ENCODE measurements at places on chromosomes 3 and 15.

DNA sequence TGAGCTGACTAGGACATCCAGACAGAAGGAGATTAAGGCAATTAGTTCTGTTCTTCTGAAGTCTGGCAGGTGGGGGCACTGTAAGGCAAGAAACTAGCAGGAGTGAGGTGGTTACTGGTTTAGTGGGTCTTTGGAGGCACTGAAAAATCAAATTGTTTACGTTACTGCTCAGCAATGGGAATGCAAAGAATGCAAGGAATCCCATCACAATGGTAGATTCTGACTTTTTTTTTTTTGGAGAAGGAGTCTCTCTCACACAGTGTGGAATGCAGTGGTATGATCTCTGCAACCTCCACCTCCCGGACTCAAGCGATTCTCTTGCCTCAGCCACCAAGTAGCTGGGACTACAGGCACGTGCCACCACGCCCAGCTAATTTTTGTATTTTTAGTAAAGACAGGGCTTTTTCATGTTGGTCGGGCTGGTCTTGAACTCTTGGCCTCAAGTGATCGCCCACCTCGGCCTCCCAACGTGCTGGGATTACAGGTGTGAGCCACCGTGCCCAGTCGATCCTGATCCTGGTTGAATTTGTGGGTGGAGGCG lies 16.4 kb downstream of the FAM107A start:
- DNase-seq, result no peak

DNA sequence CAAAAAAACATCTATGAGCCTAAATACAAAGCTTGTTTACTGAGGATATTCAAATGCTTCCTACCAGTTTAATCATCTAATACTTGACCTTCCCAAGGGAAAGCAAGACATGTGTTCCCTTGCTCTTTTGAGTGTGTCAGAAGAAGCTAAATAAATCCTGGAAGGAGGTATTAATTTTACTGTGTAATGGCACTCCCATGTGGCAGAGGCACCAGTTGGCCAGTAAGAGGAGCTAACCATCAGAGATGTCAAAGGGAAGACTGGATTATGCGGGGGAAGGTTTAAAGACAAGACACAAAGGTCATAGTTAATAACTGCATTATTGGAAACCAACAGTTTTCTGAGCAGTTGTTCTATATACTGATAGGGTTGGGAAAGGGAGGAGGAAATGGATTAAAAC lies 125.1 kb downstream of the SUCLG2 start:
- no peak for DNase-seq

- DNase-seq, result no peak
Observed at GRCh38 chr15:95394186-95395067, 936.1 kb upstream of the NR2F2 start.

- no peak for DNase-seq
Observed at GRCh38 chr15:97235611-97235985, 724.9 kb upstream of the ARRDC4 start.

DNA sequence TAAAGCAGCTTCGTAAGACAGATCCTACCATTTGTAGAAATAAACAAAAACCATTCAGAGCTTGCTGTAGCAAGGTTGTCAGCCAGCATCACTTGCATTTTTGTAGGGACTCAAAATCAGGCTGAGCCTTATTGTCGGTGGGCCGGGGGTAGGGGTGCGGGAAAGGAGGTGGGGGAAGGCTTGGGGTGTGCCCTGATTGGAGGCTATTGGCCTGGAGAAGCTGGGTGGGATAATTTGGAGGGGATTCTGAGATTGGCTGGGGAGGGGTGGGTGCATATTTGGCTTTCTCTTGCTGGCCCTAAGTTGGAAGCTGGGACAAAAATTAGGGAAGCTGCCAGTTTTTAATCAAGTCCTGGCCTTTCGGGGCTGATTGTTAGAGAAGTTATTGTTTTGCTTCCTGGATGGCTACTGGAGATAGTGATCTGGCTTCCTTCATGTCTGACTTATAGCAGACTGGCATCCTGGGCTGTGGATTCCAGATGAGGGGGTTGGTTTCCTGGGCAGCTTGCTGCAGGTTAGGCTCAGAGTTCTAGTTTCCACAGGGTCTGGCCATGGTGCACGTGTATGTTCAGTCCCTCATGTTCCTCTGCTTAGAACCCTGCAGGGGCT lies 22.8 kb downstream of the STOML1 start:
- DNase-seq, result no peak

GRCh38 chr15:71338265-71338664 lies 223.0 kb downstream of the THSD4 start:
- no peak for DNase-seq

- no peak for DNase-seq
Observed at GRCh38 chr3:133948131-133948810, 52.6 kb upstream of the RAB6B start.

DNA sequence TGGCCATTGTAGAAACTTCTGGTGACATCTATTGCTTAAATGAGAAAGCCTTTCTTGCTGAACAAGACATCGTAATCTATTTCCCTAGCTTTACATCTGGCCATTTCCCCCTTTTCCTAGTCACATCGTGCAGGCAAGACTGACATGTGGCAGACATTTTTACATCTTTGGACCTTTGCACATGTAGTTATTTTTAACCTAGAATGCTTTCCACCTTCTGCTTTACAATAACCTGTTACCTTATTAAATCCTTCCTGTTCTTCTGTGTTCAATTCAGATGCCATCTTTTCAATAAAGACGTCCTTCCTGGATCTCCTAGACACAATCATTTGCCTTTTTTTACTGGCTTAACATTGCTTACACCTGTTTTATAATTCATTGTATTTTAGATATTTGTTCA lies 343.3 kb downstream of the DIPK2A start:
- DNase-seq, result no peak

DNA sequence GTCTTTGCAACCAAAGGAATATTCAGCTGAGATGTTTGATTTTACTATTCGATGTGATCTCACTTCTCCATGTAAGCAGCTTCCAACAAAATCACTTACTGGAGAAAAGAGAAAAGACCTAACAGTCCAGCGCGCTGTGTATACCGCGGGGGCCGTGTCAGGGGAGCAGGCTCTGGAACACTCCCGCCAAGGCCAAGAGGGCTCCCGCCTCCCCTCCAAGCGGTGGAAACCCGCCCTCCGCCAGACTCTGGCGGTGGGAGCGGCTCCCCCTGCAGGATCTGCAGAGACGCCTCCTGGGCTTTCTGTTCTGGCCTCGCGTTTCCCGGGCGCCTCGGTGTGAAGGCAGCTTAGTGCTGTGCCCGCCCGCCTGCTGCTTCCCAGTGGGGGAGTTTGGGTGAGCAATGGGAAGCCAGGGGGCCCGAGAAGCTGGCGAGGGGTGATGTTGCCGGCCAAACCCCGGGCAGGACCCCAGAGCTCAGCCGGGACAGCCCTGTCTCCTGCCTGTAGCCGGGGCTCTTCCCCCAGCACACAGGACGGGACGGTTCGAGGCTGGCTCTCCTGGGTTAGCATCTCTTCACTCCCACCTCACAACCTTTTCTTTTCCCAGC lies 36.3 kb downstream of the CHST14 start:
- DNase-seq, result peak; percentile 72

DNA sequence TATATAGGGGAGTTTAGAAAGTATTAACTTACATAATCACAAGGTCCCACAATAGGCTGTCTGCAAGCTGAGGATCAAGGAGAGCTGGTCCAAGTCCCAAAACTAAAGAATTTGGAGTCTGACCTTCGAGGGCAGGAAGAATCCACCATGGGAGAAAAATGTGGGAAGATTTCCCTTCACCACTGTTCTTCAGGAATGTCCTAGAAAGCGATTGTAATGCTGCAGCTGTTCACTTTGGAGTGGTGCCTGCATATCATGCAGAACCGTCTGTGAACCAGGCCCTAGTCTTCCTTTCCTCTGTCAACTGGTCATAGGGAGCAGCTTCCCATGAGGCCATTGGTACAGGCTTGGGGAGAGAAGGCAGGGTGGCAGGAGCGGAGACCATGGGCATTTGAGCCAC lies 497.9 kb upstream of the ARPP21 start:
- no peak for DNase-seq

DNA sequence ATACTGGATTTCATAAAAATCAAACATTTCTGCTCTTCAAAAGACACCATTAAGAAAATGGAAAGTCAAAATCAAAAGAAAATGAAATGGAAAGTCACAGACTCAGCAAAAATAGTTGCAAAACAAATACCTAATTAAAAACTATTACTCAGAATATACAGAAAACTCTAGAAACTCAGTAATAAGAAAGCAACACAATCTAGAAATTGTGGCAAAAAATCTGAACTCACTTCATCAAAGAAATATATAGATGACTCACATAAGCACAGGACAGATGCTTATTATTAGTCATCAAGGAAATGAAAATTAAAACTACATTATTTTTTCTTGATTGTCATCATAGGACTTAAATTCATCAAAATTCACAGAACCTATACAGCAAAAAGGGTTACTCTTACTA lies 430.0 kb downstream of the SHQ1 start:
- no peak for DNase-seq

- no peak for DNase-seq
Observed at GRCh38 chr3:144556392-144556791, 584.8 kb downstream of the DIPK2A start.

DNA sequence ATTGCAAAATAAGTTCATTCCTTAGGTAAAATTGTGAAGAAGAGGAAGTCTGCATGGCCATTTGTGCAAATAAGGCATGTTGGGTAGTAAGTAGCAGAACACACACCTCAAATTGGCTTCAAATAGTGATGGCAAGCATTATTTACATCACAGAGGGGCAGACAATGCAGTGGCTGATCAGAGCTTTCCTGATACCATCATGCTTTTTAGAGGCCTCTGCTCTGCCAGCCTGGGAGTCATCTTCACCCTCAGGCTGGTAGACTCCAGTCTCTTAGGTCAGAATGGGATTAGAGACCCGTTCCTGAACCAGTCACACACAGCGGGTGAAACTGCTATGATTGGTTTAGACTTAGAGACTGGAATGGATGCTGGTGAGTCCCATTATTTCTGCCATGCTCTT lies 396.0 kb upstream of the MCTP2 start:
- DNase-seq, result no peak

DNA sequence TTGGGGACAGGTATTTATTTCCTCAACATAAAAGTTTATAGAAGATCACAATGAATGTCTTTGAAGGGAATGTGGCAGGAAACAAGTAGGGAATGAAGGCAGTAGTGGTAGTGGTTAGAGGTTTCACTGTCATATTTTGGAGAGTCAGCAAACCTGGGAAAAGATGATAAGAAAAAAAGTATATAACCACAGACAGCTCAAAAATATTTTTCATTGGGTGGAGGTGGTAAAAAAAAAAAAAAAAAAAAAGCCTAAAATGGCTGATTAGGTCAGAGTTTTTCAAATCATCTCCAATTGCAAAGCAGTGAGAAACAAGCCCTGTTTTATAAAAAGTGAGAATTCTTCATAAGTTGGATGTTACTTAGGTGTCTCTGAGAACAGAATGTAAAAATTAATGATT lies 400.0 kb downstream of the LSAMP start:
- DNase-seq, result no peak

- DNase-seq, result no peak
Observed at GRCh38 chr3:138463724-138464490, 29.5 kb downstream of the ESYT3 start.

Data from nucleus accumbens (tissue), 56 donors.